ENCODE measurements at places on chromosomes 12 and 14.
A peak's percentile ranks its signal among the peaks of the same experiment; 100 is the strongest.

- DNase-seq: no peak
These were observed 33.9 kb downstream of the SCARB1 start for GRCh38 chr12:124829708-124830304.

- DNase-seq: peak; percentile 87
These were observed 10.7 kb downstream of the LLPH start for GRCh38 chr12:66119870-66120241.

- DNase-seq: no peak
These were observed 97.1 kb downstream of the BCL2L14 start for GRCh38 chr12:12167847-12168246.

DNA sequence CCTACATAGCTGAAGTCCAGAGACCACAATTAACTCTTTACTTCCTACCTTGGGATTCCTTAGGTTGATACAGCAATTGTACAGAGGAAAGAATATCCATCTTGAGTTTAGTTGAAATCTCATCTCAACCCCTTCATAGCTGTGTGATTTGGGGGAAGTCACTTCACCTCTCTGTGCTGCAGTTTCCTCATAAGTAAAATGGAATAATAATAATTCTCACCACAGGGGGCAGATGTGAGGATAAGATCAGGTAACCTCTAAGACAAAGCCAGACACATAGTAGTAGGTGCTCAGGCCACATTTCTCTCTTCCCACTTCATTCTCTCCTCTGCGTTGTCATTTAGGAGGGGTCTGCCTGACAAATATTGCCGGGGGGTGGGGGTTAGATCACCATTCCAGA is 6.7 kb downstream of the FOXN4 start:
- no peak for DNase-seq

DNA sequence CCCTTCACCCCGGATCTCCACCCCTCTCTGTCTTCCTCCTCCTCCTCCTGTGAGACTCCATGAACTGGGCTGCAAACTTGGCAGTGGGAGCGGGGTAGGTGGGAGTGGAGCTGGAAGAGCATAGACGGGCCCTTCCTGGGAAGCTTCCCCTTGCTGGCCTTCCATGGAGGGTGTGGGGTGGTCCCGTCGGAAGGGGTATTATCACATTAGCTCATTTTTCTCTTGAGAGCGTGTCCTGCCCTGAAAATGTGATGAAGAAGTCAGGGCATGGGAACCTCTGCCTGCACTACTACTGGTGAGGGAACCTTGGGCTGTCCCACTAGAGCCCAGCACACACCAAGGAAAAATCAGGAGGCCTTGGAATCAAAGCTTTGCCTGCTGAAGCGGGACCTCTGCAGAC is 66.5 kb downstream of the CACNA1C start:
- no peak for DNase-seq
